ENCODE measurements at places on chromosomes 7 and 10.

DNA sequence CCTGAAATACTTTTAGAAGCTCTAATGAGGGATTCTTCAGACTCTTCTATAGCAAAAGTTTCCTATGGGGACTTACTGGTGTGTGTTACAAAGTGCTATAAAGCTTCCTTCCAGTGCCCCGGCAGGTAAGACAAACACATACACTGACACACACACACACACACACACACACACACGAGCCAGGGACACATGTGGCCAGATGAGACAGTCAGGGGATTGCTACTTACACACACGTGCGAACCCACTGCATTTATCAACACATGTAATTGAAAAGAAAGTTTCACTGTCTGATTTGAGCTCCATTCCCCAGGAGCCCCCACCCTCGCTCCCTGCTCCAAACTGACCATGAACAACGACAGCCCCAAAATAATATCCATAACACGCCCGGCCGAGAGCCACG is 119.8 kb downstream of the PRPF18 start:
- no peak for DNase-seq

- DNase-seq: no peak
These were observed 233.1 kb downstream of the SEMA3E start for GRCh38 chr7:83415840-83416239.

DNA sequence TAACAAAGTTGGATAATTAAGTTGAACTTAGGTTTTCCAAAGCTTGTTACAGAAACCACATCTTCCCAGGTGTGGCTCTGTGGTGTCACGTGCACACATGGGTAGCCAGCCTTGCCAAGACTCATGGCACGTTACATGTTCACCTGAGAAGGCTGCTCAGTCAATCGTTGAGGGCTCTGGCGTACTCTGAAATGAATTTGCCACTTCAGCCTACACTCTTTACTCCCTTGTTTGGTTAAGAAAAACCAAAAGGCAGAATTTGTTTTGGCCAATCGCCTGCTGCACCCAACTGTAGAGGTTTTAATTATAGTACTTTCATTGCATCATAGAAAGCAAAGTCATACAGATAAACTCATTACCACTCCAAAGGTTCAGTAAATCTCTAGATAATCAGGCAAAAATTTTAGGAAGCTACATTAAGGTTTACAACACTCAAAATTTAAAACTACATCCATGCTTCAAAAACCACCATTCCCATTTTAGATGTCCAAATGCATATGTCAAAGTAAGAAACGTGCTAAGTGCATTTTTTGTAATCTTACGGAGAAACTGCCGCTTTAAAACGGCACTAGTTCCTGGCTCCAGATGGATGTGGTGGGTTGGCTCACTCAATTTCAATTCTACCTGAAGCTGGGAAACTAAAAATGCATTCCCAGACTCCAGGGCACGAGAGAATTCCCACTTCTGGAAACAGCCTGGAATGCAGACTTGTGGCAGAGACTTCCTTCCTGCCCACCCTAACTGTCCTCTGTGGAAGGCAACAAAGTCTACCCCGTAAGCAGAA is 88.4 kb downstream of the DIP2C start:
- DNase-seq: no peak

- no peak for DNase-seq
These were observed 215.2 kb upstream of the PPP2R2D start for GRCh38 chr10:131685576-131685975.

DNA sequence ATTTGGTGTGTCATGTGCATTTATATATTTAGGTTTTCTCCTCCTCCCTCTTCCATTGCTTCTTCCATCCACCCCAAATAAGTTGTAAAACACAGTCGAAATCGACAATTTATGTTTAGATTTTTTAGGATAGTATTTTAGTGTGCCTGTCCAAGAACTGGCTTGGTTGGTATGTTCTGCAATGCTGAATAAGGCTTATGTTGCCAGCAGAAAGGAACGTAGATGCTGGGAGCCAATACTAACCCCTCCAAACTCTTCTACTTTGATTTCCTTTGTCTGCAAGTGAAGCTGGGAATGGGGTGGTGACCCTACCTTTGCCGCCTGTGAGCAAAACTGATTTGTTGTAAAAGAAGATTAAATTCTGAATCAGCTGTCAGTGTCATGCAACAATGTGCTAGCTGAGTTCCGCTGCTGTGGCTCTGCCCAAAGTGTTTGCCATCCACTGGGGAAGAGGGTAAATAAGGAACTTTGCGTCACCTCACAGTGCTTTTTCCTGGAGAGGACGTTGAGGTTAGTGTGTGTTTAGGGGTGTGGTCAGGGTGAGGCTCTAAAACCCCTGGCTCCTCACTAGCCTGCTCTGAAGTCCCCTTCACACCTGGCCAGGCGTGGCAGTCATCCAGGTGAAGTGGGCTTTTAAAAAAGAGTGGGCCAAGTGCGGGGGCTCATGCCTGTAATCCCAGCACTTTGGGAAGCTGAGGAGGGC is 44.4 kb downstream of the TACC2 start:
- DNase-seq: no peak

DNA sequence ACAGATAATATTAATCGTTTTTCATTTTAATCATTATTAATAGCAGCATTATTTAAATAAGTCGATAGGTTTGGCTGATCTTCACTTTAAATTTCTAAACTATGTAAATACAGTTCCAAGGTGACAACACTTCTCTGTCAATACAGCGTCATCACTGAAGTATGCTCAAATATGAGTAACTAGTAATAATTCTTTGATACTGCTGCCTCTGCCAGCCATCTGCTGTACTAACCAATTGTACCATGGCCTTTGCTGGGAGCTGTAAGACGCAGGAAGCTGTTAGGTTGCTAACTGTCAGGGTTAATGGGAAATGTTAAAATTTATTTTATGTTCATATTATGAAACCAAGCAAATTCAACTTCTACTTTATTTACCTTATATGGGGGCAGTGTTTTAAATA is 1650.5 kb upstream of the LRRTM3 start:
- peak; percentile 36 for DNase-seq

DNA sequence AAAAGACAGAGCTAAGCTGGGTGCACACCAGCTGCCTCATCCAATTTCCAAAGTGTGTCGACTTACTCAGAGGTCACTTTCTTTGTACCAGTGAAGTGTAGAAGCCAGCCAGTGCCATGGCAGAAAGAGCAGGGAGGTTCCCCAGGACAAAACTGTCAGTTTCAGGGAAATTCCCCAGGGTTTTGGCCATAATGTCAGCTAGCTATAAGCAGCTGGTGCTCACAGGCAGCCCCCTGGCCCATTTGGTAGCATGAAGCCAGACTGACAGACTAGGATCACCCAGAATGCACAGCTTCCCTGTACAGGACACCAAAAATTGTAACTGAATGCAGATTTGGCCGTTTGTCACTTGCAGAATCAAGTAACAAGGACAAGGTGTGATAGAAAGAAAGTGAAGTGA is 28.6 kb downstream of the MRPL32 start:
- DNase-seq: no peak

DNA sequence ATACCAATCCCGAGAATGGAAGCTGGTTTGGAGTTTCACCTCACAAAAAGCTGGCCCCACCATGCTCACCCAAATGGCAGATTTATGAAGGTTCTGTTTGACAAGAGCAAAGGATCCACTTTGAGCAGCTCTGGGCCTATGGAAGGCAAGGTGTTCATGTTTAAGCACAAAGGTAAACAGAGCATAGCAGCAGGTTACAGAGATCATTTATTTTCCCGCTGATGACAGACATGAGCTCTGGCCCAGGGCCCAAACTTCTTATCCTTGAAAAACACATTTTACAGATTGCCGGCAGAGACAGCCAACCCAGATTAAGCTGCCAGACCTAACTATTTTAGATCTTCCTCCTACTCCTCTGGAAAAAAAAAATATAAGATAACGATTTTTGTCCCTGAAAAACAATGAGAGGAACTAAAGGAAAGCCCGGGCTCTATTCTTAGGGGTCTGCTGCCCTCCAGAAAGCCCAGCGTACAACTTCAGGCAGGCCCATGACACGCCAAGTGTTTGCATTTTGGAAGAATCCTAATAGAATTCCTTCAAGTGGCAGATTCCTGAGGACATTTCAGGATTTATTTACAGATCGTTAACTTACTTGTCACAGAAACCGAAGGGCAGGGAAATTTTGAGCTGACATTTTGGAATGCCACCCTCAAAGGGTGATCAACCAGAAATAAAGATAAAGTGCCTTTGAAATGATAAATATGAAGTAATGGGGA is 40.0 kb downstream of the SYPL1 start:
- DNase-seq: no peak

DNA sequence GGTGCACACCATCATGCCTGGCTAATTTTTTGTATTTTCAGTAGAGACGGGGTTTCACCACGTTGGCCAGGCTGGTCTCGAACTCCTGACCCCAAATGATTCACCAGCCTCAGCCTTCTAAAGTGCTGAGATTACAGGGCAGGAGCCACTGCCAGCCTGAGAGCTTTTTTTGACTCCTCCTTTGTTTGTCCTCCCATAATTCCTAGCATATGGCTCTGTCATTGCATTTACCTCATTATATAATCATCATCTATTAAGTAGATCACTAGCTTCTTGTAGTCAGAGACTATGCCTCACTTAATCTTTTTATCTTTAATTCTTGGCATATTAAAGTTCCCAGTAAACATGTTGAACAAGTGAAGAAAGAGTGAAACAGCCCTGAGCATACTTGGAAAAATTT is 82.1 kb downstream of the CPEB3 start:
- no peak for DNase-seq

- no peak for DNase-seq
These were observed 109.5 kb upstream of the ITGB1 start for GRCh38 chr10:33067481-33067880.

DNA sequence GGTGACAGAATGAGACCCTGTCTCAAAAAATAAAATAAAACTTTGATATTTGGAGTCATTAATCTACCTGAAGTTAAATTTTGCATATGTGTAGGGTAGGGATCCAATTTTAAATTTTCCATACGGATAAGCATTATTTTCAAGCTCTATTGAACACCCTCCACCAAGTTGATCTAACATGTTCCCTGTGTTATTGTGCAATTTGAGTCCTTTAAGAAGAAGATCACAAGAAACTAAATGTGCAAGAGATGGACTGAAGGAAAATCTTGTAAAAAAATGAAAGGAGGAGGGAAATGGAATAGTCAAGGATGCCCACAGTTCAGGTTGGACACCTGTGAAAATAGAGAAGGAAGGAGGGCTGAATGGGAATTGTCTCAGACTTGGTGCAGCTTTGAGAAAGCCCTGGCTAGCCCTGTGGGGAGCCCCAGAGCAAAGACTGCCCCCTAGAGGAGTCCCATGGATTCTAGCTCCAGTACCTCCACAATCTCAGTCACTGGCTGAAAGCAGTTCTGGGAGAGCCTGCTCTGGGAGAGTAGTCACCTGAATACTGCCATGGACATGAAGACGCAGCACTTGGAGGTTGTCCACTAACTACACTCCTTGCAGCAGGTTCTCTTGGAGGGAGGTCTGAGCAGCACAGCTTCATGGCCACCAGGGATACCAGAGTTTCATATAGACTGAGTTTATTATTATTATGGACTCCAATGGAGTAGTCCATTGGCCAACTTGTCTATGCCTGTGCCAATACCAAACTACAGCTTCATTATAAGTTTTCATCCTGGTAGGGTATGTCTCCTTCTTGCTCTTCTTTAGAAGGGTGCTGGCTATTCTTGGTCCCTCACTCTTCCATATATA is 5.7 kb upstream of the TIAL1 start:
- DNase-seq: no peak

DNA sequence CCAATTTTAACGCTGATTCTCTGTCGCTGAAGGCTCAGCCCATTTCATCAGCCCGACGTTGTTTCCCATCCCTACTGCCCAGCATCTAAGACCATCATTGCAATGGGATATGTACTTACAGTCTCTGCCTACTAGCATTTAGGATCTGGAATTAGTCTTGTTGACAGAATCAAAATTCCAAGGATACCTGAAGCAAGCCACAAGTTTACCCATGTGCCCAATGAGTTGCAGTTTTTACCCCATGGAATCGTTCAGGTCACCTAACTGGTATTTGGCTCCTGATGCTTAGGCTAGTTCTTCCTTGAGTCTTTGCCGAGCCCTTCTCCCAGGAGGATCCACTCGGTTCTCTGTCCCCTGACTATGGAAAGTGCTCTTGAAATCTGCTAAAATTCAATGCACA is 276.8 kb downstream of the DNAJB9 start:
- DNase-seq: no peak

DNA sequence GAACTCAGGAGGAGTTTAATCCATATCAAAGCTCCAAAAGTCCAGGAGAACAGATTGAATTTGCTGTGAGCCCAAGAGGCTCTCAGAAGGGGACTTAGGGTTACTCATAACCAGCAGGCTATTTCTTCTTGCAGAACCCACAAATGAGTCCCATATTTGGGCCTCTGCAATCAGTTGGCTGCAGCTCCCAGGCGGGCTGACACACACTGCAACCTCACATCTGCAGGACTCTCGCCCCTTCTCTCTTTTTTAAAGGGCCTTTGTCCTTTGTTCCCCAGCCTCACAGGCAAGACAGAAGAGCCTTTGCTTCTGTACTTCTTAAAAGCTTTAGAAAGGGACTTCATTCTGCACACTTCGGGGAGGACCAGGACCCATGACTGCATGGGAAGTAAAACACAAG is 26.7 kb downstream of the CREB3L2 start:
- no peak for DNase-seq

DNA sequence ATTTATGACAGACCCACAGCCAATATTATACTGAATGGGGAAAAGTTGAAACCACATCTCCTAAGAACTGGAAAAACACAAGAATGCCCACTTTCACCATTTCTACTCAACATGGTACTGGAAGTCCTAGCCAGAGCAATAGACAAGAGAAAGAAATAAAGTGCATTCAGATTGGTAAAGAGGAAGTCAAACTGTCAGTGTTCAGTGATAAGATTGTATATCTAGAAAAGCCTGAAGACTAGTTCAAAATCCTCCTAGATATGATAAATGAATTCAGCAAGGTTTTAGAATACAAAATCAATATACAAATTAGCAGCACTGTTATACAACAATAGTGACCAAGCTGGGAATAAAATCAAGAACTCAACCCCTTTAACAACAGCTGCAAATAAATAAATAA is 6.9 kb upstream of the ZNF138 start:
- DNase-seq: no peak

- no peak for DNase-seq
These were observed 180.8 kb downstream of the CCDC71L start for GRCh38 chr7:106480161-106480579.

GRCh38 chr7:142583446-142583845 is 165.8 kb upstream of the PRSS1 start:
- peak; percentile 86 for DNase-seq

- no peak for DNase-seq
These were observed 15.9 kb upstream of the GPNMB start for GRCh38 chr7:23230641-23231101.

- DNase-seq: no peak
These were observed 19.2 kb downstream of the MMRN2 start for GRCh38 chr10:86938260-86938659.

GRCh38 chr10:118108194-118109026 is 61.7 kb upstream of the RAB11FIP2 start:
- DNase-seq: no peak

DNA sequence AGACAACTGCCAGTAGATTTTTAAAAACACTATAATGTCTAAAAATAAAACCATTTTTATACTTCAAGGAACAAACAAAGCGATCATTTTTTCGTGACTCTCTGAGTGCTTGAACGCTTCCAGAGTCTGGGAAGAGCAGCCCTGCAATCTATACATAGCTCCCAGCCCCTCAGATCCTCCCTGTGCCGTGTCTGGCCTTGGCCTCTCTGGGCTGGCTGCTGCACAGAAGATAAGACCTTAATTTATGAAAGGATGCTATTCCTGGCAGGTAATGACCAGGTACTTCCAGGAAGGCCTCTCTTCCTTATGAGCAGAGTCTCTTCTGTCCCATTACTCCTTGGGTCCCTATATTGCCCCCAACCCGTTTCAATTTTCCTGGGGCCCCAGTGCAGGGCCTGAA is 200.9 kb upstream of the AOAH start:
- no peak for DNase-seq

Measured in Panc1 (cell line).